Left forelimb (tissue), 1 donor: ENCODE measurements at places on chromosomes 7 and 10.

DNA sequence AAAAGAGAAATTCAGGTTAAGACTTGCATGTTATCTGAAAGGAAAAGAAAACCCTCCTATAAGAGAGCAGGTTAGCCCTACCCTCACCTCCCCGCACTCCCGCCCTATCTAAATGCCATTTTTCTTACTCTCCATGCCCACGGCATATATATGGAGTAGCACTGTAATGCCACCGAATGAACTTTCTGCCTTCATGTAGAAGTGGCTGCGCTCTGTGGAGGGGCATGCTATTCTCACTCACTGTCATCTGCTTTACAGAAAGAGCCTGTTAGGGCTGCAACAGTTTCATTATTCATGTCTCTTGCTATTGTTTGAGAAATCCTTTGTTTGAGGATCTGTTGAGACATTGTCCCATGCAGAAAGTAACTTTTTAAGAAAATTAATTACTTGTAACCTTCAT lies 1190.6 kb downstream of the SORCS1 start:
- no peak for DNase-seq

DNA sequence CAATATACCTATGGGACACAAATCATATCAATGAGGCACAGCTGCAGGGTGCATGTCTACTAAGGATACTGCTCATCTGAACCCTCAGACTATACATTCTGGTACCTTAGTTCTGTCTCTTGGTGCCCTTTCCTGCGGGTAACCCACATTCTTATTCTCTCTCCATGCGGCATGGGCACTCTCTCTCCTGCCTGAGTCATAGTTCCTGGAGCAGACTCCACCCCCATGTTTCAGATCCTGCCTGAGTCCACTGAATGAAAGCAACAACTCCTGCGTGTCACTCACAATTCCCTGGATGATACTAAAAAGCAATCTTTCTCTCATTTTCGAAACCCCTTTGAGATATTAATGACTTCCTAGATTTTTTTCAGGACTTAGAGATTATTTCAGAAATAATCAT lies 653.1 kb upstream of the C7orf33 start:
- DNase-seq: no peak

GRCh38 chr7:90715067-90715466 lies 118.9 kb downstream of the CDK14 start:
- no peak for DNase-seq

DNA sequence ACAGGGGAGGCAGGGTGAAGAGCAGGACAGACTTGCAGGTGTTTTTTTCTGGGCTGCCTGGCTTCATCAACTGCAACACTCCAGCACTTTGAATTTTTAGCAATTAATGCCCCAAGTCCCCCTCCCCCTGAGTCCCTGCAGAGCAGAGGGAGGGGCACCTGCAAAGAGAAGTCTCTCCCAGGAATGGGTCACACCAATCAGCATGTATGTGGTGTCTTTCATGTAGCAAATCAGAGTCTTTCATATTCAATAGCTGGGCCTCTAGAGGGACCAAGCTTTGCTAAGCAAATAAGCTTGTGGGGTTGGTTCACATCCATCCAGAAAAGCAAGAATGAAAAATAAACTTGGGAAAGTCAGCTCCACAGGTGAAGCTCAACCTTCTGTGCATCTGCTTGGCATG lies 90.7 kb downstream of the PARP12 start:
- DNase-seq: peak; percentile 52

- DNase-seq: no peak
These were observed 92.1 kb downstream of the CH25H start for GRCh38 chr10:89114846-89115625.

DNA sequence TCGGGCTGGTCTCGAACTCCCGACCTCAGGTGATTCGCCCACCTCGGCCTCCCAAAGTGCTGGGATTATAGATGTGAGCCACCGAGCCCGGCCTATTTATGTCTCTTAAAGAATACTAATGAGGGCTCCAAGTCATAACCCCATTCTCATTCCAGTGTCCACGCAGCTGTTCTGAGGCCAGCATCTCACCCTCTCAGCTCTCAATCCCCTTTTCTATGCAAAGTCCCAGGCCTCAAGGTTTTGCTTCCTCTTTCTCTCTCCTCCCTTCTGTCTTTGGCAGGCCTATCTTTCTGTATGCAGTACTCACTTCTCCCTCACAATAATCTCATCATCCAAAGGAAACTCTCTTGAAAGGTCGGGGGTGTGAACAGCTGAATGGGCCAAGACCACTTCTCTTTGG lies 28.0 kb upstream of the VSIR start:
- DNase-seq: no peak
